ENCODE measurements at places on chromosomes 5 and 9.
A peak's percentile ranks its signal among the peaks of the same experiment; 100 is the strongest.

DNA sequence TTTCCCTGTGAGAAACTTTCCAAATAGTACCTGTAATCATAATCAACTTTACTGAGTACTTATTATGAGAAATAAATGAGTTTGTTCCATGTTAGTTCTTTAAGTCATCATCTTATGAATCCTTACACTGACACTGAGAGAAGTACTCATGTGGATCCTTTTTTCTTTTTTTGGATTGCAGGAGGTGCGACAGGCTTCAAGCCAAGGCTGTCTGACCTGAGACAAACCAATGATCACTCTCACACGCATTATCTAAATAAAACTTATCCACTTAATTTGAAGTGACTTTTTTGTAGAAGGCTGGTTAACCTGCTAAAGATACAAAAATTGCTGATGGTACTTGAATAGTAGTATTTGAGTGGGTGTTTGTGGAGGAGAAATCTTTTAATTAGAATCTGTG lies 39.5 kb downstream of the JAKMIP2 start:
- no peak for DNase-seq

- DNase-seq, result no peak
Observed at GRCh38 chr5:59543821-59544442, 349.6 kb downstream of the PDE4D start.

- DNase-seq, result no peak
Observed at GRCh38 chr9:120755044-120755443, 38.2 kb downstream of the FBXW2 start.

GRCh38 chr5:36312953-36313672 lies 11.4 kb upstream of the RANBP3L start:
- DNase-seq, result no peak

DNA sequence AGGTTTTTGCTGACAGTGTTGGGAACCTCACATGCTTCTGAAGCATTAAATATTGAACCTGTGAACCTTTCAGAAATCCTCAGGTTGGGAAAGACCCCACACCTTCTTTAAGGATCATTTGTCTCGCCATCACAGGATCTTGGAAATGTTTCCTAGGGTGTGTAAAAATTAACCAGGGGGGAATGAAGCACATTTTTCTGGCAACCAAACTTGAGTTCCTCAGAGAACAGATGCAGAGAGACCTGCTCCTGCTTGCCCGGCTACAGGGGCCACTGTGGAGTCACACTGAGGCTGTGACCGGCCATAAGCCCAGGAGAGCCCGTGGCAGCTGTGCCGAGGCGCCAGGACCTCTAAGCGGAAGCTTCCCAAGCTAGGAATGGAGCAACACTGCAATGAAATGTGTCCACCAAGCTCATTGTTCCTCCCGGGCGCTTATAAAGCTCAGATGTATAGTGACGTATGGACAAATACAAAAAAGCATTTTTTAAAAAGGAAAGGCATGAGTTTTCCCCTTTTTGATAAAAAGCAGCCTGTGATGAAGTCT lies 7.7 kb downstream of the CXCL14 start:
- DNase-seq, result no peak

- DNase-seq, result no peak
Observed at GRCh38 chr9:112870556-112870955, 20.1 kb downstream of the SLC46A2 start.

DNA sequence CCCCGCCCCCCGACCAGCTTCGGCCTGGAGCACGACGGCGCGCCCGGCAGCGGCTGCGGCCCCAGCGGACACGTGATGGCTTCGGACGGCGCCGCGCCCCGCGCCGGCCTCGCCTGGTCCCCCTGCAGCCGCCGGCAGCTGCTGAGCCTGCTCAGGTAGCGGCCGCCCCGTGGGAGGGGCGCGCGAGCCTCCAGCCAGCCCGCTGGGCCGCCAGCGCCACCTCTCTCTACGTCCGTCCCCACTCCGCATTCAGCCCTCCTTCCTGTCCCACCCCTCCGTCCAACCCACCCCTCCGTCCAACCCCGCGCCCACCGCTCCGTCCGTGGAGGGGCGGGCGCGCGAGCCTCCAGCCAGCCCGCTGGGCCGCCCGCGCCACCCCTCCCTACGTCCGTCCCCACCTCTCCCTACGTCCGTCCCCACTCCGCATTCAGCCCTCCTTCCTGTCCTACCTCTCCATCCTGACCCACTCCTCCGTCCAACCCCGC lies 6.5 kb downstream of the ADAMTS13 start:
- DNase-seq, result no peak

- no peak for DNase-seq
Observed at GRCh38 chr5:83099001-83099400, 21.7 kb downstream of the XRCC4 start.

GRCh38 chr5:83987513-83988292 lies 267.0 kb upstream of the HAPLN1 start:
- DNase-seq, result no peak

DNA sequence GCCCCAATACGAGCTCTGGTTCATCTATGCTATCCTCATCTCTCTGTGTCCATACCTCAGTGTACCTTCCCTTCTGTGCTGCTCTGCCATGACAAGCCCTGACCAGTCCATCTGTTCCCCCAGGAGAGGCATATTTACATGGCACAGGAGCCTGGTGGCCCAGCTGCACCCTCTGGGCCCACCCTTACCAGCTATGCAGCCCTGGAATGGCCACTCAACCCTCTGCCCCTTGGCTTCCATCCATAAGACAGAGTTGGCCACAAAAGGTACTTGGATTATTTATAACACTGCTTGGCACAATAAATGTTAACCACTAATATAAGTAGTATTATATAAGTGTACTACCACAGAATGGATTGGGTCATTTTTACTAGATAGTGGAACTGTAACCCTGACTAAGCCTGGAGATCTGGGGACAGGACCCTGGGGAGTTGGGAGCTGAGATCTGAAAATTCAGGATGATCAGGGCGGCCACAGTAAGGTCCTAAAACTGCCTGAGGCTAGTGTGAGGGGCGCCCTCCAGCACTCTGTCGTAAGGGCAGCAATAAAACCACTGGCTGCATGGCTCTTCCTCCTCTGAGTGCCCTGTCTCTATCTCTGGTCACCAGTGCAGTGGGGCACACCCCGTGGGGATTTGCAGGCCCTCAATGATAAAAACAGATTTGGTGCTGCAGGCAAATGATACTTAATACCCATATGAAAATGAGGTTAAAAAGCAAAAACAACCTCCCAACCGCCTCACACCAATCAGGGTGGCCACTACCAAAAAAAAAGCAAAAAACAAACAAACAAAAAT lies 65.8 kb downstream of the SEMA4D start:
- DNase-seq, result no peak

GRCh38 chr5:44388321-44389089 lies 715 bp downstream of the FGF10 start:
- no peak for DNase-seq

- no peak for DNase-seq
Observed at GRCh38 chr5:76861612-76862011, 11.8 kb downstream of the S100Z start.

DNA sequence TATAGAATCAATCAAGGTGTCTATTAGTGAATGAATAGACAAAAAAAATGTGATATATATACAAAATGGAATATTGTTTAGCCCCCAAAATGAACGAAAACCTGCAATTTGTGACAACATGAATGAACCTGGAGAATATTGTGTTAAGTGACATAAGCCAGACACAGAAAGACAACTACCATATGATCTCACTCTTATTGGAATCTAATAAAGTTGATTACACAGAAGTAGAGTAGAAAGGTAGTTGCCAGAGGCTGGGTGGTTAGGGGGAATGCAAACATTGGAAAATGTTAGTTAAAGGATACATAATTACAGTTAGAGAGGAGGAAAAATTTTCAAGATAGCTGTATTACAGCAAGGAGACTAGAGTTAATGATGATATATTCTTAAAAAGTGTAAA lies 1962.3 kb downstream of the EFNA5 start:
- DNase-seq, result no peak

GRCh38 chr9:114263853-114264510 lies 58.9 kb upstream of the ORM1 start:
- DNase-seq, result no peak

DNA sequence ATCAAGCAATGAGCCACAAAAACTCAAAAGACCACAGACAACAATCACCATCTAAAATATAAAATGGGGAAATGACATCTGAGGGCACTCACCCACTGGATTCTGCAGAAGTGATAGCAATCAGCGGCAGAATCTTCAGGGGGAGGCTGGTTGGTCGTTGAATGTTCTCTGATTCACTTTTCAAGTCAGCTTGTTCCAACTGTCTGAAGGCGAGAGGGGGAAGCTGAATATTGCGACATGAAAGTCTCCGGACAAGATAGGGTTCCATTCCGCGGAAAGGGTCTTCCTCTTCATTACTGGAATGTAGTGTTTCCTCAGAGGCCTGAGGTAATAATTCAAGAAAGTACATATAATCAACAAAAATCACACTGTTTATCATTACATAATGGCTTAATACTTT lies 94.9 kb upstream of the PDE4D start:
- no peak for DNase-seq

DNA sequence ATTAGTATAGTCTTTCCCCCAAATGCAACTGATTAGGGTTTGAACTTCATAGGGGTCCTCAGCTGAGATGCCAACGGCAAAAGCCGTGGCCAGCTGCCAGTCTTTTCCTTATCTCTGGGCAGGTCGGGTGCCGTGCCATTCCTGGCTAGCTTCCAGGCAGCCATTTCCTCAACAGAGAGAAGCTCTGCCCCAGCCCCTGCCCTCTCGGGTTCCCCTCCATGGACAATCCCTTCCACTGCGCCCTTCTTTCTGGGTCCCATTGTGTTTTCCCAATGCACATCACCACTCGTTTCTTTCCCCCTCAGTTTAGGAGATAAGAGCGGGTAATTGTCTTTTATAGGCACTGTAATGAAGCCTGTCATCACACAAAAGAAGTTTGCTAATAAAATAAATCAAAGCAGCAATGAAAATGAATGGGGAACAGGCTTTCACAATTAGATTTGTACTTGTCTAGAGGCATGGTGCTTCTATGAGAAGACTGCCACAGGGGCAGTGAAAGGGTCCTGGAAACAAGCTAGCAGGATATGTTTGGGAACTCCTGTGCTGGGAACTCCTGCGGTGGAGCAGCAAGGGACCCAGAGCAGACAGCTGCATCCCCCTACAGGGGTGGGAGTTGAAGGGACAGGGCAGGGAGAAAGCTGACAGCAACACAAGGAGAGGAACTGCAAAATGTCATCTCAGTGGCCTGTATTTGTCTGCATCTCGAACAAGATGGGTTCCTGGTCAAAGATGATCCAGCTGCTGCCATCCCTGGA lies 48.0 kb upstream of the SAP30L start:
- DNase-seq, result no peak

- DNase-seq, result no peak
Observed at GRCh38 chr9:109996936-109997580, 210.9 kb downstream of the C9orf152 start.

DNA sequence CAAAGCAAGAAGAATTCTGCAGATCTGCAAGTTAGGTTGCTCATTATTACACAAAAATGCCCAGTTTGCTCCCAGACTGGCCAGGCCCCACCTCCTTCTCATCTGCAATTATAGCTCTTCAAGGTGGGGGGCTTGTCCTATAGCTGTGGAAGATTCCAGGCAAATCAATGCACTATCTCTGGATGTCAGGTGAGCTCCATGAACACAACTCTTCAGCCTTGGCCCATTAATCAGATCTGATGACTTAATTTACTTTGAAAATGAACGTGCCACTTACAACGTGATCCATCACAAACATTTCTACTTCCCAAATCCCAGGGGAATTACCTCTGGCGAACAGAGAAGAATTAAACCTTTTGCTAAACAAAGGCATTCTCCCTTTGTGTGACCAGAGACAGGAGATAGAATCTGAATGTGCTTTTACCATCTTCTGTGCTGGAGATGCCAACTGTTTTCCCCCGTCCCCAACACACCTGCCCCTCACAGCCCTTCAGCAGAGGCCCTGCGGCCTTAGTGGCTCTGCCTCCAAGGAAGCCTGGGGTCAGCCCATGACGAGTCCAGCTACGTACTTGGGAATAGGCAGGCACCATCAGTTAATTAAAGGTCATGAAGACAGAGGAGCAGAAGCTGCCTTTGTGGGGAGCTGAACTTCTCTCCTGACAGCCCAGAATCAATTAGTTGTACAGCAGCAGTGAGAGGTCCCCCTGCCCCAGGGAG lies 60.5 kb downstream of the SNX18 start:
- no peak for DNase-seq

DNA sequence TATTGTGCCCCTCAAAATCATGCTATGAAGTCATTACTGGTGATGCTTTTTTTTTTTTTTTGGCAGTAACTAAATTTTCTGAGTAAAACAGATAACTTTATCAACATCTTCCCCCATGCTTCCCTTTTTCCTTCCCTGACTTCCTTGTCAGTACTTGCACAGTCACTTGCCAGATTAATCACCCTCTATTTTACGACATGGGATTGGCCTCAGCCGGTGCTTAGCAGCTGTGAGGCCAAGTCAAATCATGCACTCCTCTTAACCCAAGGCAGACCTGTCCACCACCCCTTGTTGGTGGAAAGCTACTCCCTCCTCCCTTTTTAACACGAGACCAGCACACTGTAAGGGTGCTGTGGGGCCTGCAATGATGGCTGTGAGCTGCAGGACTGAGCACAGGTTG lies 118.0 kb upstream of the OTULINL start:
- no peak for DNase-seq

GRCh38 chr9:131394464-131395156 lies 724 bp downstream of the PRRC2B start:
- peak; percentile 73 for DNase-seq

- DNase-seq, result no peak
Observed at GRCh38 chr9:85089188-85089969, 419.9 kb downstream of the NTRK2 start.

DNA sequence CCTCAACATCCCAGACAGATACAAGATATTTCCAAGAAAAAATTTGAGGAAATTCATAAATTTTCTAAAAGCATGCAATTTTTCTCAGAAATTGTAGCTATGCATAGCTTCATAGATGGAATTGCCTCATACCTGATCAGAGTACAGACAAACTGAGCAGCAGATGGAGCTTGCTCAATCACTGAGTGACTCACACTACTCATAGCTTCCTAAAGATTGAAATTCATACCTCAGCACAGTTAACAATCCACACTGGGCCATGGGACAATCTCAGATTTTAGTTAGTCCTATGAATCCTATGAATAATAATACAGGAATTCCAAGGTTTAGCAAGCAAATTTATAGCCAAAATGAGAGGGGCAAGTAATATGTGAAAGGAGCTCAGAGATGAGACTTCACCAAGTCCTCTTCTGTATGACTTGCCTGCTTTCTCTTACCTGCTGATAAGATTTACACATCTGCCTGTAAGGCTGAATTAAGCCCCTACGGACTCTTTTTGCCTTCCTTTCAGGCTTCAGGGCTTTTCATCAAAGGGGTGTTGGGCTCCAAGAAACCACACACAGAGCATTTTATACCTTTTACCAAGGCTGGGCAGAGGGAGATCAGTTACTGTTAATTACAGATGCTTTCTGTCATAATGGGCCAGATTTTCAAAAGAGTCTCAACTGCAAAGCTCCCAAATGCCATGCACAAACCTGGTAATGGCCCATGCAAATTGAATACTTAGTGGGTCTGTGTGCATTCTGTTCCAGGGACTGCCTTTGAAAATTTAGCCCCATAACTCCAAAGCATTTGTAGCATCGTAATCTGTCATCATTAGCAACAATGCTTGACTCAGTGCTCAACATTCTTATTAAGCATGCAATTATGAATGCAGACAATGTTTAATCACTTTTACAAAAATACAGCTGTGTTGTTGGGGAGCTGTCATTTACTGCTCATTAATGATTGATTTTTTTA lies 439.3 kb downstream of the DTWD2 start:
- DNase-seq, result no peak

All from activated T-cell treated with anti-CD3 and anti-CD28 coated beads, Interleukin-2, amount 50 U/mL, for 72 hours (primary cell).